NCI-H524 (cell line): ENCODE measurements at places on chromosomes 7 and 10.
A peak's percentile ranks its signal among the peaks of the same experiment; 100 is the strongest.

- DNase-seq = peak; percentile 51
Observed at GRCh38 chr7:47536661-47537611, 45.0 kb downstream of the TNS3 start.

DNA sequence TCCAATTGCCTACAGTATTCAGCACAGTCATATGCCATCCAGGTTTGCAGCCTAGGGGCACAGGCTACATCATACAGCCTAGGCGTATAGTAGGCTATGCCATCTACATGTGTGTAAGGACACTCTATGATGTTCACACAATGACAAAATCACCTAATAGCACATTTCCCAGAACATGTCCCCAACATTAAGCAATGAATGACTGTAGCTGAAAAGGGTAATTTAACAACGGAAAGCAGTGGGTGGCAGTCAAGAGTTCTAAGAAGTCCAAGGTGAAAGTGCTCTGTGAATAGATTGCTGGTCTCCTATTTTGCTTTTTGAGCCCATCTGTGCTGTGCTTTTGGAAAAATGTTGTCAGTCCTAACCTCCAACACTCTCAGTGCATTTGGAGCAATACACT is 162.6 kb downstream of the KLF6 start:
- no peak for DNase-seq

GRCh38 chr7:151704299-151704959 is 172.5 kb downstream of the PRKAG2 start:
- DNase-seq = no peak

- peak; percentile 72 for DNase-seq
Observed at GRCh38 chr7:79452032-79452494, 1.4 kb downstream of the MAGI2 start.

- no peak for DNase-seq
Observed at GRCh38 chr10:122326385-122326784, 48.1 kb upstream of the PLEKHA1 start.

DNA sequence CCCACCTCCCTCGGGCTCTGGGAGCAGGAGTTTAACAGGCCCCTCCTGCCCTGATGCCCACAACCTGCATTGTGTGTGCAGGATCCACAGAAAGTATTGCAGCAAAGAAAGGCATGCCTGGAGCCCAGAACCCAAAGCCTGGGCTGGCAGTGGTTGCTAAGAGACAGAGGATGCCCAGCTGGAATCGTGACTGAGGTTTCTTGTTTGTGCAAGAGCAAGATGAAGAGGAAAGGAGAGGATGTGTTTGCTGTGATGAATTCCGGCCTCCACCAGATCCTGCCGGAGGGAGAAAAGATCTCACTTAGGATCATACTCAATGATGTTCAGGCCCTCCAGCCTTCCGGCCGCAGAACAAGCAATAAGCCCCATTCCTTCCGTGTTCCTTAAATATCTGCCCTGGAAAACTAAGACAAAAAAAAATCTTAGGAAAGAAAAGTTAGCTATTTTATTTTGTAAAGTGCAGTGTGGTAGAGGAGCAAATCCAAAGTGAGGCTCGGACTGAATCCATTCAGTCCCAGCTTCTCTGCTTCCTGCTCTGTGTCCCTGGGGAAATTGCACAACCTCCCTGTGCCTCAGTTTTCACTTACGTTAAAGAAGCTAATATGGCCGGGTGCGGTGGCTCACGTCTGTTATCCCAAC is 57.1 kb downstream of the SLIT1 start:
- peak; percentile 64 for DNase-seq

GRCh38 chr7:5528071-5528814 is 104.6 kb upstream of the TNRC18 start:
- DNase-seq = no peak

DNA sequence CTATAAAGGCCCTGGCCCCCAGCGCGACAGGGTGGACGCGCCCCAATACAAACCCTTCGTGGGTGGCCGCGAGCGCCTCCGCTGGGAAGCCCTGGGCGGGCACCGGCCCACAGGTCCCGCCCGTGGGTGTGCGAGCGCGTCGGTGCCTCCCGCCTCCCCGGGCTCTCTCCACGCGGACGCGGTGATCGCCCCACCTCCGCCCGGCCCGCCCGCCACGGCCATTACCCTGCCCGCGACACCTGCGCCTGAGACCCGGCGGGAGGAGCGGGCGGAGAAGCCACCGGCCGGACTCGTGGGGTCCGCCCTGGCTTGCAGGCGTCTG is 81.2 kb downstream of the PAX2 start:
- no peak for DNase-seq

- DNase-seq = no peak
Observed at GRCh38 chr7:41536873-41537665, 165.8 kb downstream of the INHBA start.
